ENCODE measurements at places on chromosomes 4 and X.

DNA sequence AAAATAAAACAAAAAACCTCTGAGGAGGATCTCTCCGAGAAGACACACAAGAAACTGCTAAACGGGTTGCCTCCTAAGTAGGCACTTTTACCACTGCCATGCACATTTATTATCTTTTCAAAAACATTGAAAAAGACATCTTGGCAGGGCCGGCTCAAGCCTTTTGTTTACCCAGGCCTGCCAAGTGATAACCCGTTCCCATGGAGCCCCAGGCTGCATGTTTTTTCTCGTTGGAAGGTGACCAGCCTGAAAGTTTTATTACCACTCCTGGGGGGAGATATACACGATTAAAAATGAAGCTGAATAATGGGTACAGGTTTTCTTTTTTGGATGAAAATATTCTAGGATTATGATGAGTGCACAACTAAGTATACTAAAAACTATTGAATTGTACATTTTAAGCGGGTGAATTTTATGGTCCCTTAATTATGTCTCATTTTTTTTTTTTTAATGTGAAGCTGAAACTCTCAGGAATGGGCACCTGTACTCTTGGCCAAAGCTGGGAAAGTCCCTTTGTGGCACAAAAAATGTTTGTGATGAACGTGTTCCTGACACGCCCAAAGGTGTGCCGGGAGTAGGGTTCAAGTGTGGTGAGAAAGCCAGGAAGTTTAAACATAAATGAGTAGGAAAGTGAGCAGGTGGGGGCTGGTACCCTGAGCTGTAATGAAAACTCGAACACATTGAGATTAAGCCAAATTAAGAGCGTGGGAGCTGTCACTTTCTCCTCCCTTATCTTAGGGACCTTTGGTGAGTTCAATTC is 1.5 kb upstream of the MAP7D2 start:
- no peak for DNase-seq

DNA sequence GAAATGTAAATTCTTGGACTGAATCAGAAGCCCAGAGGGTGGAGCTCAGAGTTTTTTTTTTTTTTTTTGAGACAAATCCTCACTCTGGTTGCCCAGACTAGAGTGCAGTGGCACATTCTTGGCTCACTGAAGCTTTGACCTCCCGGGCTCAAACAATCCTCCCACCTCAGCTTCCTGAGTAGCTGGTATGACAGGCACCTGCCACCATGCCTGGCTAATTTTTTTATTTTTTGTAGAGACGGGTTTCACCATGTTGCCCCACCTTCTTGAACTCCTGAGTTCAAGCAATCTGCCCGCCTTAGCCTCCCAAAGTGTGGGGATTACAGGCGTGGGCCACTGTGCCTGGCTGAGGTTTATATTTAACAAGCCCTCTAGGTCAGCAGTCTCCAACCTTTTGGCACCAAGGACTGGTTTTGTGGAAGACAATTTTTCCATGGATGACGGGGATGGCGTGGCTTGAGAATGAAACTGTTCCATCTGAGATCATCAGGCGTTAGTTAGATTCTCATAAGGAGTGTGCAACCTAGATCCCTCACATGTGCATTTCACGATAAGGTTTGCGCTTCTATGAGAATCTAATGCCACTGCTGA is 76.7 kb downstream of the FHIP1A start:
- no peak for DNase-seq

- DNase-seq: no peak
These were observed 18.6 kb downstream of the ARSJ start for GRCh38 chr4:113960684-113961321.

DNA sequence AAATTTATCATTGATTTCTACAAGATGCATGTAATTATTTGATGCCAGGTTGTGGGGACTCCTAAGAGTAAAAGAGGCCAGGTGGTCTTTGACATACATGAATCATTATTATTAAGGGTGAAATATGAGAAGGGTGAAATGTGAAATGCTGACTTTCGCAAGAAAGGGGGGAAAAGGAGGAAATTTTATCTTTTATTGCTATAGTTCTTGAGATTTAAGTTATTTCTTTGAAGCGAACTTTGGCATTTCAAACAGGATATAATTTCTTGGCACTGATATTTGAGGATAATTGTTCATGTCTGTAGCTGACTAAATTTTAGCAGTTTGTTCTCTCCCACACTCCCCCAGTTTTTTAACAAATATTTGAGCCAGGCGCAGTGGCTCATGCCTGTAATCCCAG is 80.1 kb downstream of the TMEM131L start:
- DNase-seq: no peak

- DNase-seq: no peak
These were observed 223.9 kb upstream of the VEGFC start for GRCh38 chr4:177016541-177017141.
